ENCODE measurements at places on chromosomes 4 and X.

- DNase-seq = no peak
Observed at GRCh38 chr4:37568489-37568888, 117.7 kb downstream of the RELL1 start.

DNA sequence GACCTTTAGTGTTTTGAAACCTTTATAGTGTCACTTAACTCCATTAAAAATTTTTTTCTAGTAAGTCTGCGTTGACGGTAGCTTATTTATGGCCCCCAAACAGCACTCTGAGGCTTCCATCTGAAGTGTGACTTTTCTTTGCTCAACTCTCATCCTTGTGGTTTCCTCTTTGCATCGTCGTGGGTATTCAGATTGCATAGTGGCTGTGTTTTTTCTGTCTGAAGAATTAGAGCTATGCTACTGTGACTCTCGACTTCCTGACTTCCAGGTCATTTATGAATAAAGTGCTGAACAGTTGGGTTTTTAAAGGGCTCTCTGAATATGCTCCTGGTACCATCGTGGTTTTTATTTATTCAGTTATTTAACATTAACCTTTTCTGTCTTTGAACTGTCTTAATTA is 44.9 kb downstream of the JADE1 start:
- no peak for DNase-seq

GRCh38 chr4:150768497-150768896 is 186.5 kb downstream of the MAB21L2 start:
- DNase-seq = no peak

DNA sequence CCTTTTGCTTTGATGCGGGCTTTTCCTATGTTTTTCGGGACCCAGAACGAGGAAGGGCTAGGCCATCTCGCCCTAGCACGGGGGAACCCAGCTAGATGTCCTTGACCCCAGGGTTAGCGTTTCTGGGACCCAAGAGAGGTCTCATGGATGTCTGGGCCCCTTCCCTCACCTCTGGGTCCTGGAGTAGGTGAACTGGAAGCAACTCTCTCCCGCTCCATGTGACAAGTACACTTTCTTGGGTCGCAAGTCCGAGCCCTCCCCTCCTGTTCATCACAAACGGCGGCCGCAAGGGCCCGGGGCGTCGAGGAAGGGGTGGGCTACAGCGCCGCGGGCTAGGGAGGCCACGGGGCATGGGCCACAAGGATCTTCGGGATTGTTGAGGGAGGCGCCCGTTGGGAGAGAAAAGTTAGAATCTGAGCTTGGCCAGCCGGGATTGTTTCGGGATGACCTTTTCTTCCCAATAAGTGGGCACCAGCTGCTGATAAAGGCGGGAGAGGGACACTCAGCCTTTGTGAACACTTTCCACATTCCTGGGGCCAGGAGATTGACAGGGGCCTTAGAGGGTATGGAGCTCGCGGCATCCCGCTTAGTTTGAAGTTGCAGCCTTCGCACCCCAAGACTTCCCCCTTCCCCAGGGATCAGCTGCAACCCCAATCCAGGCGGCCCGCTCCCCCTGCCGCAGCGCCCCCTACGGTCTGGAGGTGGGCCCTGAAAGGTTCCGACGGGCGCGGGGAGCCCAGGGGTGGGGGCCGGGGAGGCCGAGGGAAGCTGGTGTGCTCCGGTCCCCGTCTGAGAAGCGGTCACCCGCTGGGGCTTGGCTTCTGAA is 136.9 kb upstream of the ZIC3 start:
- DNase-seq = no peak

- no peak for DNase-seq
Observed at GRCh38 chr4:170386971-170387370, 297.2 kb upstream of the AADAT start.

DNA sequence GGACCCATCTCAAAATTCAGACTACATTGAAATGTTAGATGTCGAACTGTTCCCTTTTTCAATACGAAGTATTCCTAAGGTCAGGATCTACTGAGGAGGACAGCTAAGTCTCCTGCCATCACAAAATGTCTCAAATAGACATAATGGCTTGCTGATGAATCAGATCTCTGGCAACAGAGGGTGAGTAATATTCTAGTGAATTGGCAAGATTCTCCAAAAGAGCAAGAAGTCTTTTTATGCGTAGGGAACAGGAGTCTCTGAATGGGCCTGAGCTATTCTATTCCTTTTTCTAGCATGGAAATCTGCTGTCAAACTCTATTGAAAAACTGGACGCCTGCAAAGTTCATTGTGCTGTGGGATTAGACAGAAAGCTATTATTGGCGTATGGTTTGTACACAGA is 145.4 kb downstream of the FNIP2 start:
- DNase-seq = peak; percentile 52

GRCh38 chr4:11765849-11766453 is 337.3 kb upstream of the HS3ST1 start:
- DNase-seq = peak; percentile 37

- no peak for DNase-seq
Observed at GRCh38 chrX:11210415-11210801, 82.8 kb upstream of the AMELX start.

DNA sequence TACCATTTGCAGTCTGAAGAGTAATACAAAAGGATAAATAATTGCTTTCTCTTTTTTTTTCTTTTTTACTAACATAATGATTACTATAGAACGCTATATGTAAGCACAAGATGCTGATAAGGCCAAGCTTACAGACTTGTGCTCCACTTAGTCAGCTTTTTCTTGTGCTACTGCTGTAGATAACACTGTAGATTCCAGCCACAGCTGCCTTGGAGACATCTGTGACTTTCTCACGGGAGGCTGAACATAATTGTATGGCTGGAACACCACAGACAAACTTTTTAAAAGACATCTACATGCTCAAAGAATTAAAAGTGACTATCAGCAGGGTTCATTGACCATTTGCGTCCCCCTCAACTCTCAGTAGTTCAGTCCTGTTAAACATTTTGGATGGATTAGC is 381.7 kb upstream of the AMOT start:
- DNase-seq = no peak

GRCh38 chr4:38308728-38309311 is 348.6 kb downstream of the PTTG2 start:
- DNase-seq = no peak

GRCh38 chr4:11039634-11040131 is 355.1 kb upstream of the CLNK start:
- no peak for DNase-seq

DNA sequence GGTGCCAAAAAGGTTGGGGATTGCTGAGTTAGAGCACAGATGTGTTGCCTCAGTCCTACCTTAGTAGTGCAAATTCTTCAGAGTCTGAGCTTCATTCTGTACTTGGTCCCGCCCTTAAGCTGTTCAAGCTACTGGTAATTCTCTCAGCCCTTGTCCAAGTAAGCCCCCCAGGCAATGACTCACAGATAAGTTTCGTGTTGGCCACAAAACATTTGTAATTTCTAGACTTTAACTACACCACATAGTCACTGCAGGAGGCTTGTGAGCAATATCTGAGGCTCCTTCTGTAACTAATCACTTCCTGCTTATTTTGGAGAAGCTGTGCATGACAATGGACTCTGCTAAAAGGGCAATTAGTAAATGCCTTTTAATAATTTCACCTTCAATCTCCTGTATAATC is 1420.5 kb downstream of the PCDH7 start:
- peak; percentile 10 for DNase-seq

GRCh38 chr4:95979961-95980876 is 140.3 kb downstream of the PDHA2 start:
- no peak for DNase-seq

- peak; percentile 33 for DNase-seq
Observed at GRCh38 chr4:168421671-168422070, 58.6 kb downstream of the DDX60L start.

DNA sequence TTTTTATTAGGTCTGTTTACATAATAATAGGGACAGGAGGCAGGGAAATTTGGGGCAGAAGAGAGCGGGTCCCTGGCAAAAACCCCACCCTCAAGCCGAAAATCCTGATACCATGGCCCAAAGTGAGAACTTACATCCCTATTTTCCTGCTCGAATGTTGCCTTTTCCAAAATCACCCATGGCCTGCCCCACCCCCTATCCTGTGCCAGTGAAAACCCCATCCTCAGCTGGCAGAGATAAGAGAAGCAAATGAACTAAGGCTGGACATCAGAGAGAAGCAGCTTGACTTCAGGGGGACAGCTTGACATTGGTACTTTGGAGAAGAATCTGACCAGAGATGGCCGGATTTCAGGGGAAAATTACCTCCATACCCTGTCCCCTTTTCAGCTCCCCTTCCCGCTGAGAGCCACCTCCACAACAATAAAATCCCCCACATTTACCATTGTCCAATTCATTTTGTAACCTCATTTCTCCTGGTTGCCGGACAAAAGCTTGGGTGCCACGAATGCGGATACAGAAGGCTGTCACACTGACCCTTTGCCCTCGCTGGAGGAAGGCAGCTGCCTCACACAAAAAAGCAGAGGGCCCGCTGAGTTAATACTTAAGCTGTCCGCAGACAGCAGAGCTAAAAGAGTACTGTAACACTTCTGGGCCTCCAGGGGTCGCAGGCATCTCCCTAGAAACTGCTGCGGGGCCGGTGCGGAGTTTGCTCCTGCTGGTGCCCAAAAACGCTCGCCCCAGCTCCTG is 196.2 kb downstream of the SNCA start:
- DNase-seq = peak; percentile 40
